Hippocampal formation (tissue), 2 donors: ENCODE measurements at places on chromosomes 3 and 15.

- DNase-seq: no peak
These were observed 119.6 kb downstream of the UACA start for GRCh38 chr15:70643783-70644125.

- no peak for DNase-seq
These were observed 600.2 kb upstream of the GRM7 start for GRCh38 chr3:6260551-6261191.

DNA sequence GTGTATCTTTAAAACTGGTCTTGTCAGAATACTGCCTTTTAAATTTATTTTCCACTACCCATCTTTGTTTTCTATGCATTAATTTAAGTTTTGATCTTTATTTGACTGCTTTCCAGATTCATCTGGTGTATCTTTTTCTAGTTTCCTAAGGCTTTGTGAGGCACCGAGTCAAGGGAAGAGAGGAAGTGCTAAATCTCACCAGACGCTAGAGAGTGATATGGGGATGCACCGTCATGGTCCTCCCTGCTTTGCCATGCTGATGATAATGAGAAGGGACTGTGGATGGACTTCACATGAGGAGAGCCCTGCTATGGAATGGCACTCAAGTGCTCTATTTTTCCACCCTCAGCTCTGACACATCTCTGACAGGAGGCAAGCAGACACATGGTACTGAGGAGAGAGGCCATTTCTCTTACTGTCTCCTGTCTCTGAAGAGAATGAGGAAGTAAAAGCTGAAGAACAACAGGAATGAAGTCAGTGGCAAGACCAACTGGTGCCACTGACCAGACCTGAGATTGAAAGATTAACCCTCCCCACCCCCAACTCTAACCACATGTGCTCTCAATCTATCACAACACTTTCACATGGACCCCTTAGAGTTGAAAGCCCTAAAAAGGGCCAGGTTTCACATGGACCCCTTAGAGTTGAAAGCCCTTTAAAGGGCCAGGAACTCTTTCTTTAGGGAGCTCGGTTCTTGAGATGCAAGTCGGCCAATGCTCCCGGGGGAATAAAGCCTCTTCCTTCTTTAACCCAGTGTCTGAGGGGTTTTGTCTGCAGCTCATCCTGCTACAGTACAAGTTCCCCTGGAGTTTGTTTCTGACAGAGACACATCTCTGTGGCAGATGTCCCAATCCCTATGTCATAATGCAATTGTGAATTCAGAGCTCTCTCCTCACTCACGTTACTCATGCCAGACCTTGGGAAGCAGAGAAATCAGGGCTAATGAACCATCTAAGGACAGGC, at the start of gene IQCF2:
Gene IQCF2 (plus strand): TSS at position 913 of the 963 bp plus-strand sequence. CDS start 52 bp downstream, outside the sequence.
- DNase-seq: no peak

DNA sequence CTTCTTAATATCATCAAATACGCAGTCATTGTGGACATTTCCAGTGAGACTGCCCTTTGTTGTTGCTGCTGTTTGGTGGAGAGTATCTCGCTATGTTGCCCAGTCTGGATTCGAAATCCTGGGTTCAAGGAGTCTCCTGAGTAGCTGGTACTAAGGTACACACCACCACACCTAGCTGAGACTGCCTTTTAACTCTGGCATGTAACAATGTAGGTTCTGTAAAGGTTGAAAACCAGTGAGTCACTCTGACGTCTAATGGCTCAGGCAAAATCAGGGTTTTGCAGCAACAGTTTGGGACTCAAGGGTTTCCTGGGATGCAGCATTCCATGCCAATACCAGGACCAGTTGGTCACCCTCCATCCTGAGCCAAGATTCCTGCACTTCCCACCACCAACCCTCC, 52.2 kb downstream of the AQP9 start:
- DNase-seq: no peak

DNA sequence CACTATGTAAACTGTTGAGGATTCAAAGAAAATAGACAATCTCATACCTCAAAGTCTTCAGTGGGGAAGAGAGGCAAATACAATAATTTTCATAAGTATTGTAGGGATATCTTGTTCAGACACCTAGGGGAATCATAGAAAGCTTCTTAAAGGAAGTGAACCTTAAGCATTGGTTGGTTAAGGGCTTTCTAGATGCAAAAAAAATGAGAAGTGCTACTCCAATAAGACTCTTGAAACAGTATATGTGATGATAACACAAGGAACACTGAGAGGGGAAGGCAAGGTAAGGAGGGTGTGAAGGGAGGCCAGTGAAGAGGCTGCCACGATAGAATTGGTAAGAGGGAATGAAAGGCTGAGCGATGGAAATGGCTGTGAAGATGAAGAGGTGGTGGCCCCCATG, 104.1 kb downstream of the TPRG1 start:
- no peak for DNase-seq

DNA sequence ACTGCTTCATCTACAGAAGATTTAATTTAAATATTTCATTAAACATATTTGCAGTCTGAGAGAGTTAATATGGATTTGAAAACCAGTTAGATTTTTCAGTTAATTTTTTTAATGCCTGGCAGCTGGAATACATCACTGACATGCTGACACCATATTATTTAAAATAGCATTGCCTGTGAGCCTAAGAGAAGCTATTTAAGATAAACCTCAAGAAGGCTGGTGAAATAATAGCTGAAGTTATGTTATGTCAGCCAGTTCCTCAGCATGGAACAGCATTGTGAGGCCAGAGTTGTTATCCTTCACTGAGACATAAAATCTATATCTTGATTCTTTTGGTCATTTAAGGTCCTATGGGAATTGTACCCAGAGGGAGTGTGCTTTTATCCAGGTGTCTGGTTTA, 705.2 kb downstream of the NAALADL2 start:
- no peak for DNase-seq

DNA sequence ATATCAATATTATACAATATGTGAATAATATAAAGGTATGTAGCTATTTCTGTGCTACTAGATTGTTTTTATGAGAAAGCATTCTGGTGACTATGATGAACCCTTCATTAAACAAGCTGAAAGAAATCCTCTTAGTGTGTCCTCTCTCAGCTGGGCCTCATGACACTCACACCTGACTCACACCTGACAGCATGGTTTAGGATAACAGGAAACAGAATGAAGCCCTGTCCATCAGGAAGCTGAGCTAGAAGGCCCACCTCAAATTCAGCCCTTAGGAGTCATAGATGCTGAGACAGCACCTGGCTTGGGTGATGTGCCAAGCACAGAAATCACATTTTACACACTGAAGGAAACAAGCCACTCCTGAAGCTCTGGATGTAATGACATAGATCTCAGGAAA, 30.8 kb downstream of the CHCHD4 start:
- DNase-seq: no peak

GRCh38 chr15:43187544-43188155, 2.4 kb downstream of the CCNDBP1 start:
- peak; percentile 73 for DNase-seq

GRCh38 chr15:38374556-38374955, 79.4 kb upstream of the FAM98B start:
- DNase-seq: no peak

GRCh38 chr3:191343913-191344312, 13.6 kb upstream of the UTS2B start:
- no peak for DNase-seq

- no peak for DNase-seq
These were observed 81.8 kb downstream of the CLASP2 start for GRCh38 chr3:33636125-33636850.

DNA sequence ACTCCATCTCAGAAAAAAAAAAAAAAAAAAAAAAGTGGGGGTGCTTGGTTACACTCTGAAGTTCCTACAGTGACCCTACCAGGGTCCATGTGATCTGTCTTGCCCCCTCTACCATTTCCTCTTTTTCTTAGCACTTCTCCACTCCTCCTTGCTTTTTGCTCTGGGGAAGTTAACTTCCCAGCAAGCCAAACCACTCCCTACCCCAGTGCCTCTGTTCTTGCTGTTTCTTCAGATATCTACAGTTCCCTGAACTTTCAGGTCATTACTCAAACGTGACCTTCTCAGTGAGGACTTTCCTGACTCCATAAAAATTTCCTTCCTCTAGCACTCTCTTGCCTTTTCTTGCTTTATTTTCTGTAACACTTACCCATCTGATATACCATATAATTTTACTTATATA, 61.1 kb upstream of the GCNT3 start:
- no peak for DNase-seq

- no peak for DNase-seq
These were observed 189.8 kb downstream of the PLOD2 start for GRCh38 chr3:145971186-145971585.

DNA sequence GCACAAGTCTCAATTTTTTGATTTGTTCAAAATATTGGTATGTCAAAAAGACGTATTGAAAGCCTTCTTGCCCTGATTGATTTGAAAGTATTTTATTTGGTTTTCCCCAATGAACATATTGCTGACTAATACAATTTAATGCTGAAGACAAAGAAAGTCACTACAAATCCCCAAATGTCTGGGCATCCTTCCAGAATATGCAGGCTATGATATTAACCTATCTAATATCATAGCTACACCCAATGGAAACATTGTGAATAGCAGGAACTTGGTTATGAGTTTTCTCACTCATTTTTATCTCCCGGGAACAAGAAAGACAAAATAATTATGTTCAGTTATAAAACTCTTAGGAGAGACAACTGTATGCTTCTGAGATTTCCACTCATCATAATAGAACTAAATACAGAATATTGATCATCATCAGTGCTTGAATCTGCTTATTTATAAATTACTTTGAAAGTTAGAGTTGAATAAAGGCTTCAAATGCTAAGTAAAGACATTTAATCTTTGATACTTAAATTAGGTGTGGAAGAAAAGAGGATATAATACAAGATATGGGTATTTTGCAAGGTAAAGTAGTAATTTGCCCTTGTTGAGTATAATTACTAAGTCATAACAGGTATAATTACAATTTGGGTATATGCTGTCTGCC, 483.9 kb downstream of the RBMS3 start:
- DNase-seq: peak; percentile 3

GRCh38 chr15:75171408-75171807, 30.3 kb upstream of the C15orf39 start:
- DNase-seq: no peak

DNA sequence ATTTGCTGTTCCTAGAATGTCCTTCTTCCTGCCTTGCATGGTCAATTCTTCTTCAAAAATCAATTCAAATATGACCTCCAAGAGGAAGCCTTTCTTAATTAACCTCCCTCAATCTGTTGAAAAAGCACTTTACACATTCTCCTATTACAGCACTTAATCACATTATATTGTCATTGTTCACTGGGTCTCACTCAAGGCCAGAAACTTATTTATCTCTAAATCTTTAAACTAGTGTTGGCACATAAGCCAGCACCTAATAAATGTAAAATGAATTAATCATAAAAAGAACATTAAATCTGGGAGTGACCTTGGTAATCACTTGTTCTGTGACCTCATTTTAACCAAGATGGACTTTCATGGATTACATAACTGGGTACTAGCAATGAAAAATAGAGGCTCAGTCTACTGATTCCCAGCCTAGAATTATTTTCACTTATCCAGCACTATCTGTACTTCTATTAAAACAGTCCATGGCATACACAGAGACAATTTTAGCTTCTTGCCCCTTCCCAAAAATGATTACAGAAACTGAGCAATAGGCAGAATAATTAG, 22.1 kb downstream of the MSL2 start:
- DNase-seq: no peak

DNA sequence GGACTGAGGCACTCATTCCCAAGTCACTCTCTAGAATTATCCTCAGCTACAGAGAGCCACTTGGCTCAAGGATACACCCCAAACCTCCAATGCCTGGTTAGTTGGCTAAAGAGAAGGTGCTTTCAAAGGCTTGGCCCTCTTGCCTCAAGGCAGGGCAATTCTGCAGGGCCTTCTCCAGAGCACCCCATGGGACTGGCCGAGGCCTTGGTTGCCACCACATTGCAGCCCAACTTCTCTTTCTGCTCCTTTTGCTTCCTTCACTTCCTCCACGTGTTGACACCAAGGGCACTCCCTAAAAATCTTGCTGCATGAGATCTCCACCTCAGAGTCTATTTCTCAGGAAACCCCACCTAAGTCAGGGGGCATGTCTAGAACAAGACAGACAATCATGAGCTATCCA, 36.7 kb downstream of the MEGF11 start:
- no peak for DNase-seq
